ENCODE measurements at places on chromosomes 1 and 21.

- no peak for DNase-seq
Observed at GRCh38 chr1:203299169-203299568, 6.2 kb upstream of the BTG2 start.

DNA sequence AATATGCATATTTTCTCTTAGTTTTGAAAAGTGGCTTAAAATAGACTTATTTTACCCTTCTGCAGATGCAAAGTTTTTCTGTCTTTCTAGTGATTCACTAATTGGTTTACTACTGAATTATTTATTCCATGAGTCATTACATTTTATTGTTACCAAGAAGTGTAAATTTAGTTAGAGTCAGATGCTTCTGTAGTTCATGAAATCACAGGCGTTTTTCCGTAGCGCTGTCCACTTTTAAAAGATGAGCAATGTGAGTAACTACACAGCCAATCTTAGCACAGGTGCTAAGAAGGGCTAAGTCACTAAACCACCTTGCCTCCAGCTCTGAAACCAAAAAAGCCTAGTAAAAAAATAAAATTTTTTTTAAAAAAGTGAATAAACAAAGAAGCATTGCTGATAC lies 24.7 kb downstream of the RGS13 start:
- DNase-seq: no peak

DNA sequence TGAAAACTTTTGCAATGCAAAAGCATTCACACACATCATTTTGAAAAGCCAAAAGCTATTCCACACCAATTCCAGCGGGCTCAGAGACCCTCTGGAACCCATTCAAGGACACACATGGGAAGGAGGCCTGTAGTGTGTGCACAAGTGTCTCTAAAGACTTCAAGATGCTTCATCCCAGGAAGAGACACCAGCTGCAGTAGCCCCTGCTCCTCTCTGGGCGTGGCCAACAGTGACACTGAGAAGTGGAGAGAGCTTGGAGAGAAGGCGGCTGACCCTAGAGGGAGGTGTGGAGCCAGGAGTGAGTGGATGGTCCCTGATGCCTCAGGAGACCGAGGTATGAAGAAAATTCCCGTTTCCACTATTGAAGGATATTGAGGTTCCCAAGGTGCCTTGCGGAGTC lies 14.9 kb upstream of the TNNI1 start:
- DNase-seq: no peak

DNA sequence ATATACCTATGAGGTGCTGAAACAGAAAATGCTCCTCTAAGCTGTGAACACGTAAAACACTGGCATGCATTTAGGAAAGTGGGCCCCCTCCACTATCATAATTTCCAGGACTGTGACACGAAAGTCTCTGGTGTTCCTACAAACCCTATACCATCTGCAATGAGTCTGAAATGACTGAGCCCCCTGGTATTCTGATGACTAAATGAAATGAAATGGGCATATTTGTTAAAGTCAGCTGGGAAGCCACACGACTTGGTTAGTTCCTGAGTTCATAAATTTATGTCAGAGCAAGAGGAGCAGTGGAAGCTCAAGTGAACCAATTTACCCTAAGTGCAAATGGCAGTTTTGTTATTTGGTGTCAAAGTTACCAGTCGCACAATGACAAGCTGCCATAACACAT lies 182.3 kb downstream of the KCTD3 start:
- DNase-seq: no peak

GRCh38 chr1:201517631-201518030 lies 10.7 kb upstream of the CSRP1 start:
- no peak for DNase-seq

GRCh38 chr1:119046785-119047438 lies 58.8 kb upstream of the TBX15 start:
- DNase-seq: no peak

- no peak for DNase-seq
Observed at GRCh38 chr1:227768125-227768439, 32.8 kb downstream of the SNAP47 start.

DNA sequence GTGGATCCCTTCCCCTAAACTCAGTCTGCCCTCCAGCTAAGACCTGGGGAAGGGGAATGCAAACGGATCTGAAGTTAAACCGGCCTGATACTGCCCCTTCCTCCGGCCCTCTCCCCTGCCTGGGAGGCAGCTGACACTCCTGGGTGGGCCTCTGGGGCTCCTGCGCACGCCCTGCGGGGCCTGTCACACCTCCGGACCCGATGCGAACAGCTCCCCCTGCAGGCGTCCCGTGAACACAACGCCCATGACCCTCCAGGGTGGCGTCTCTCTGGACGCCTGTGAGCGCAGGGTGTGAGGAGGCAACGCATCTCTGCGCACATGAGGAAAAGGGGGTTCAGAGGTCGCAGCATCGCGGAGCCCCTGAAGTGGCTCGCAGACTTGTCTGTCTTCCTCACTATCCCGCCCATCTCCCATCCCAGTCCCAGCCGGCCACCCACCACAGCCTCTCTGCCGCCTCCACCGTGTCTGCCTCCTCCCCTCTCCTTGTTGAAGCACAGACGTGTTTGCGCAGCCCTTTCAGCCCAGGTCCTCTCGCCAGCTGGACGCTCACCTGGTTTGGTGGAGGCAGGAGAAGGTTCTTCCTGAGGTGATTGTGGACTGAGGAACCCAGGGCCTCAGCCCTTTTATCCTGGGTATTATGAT lies 421 bp upstream of the LCE3A start:
- no peak for DNase-seq

DNA sequence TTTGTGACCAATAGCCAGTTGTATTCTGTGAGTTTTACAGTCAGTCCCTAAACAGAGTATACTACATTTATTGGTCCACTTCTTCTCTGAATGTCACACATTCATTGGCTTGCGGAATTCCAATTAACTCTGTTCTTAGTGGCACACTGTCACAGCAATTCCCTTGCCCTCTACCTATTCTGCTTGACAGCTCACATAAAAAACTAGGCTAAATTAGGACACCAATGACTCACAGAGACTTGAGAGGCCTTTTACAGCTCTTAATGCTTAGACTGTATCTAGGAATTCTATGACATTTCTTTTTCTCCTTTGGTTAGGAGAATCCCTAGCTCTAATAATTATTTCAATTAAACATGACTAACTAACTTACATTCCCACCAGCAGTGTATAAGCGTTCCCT lies 104.1 kb downstream of the NEGR1 start:
- no peak for DNase-seq

GRCh38 chr21:45802956-45803617 lies 159.6 kb downstream of the PCBP3 start:
- no peak for DNase-seq

- no peak for DNase-seq
Observed at GRCh38 chr1:229271448-229272159, 693 bp downstream of the RAB4A start.

DNA sequence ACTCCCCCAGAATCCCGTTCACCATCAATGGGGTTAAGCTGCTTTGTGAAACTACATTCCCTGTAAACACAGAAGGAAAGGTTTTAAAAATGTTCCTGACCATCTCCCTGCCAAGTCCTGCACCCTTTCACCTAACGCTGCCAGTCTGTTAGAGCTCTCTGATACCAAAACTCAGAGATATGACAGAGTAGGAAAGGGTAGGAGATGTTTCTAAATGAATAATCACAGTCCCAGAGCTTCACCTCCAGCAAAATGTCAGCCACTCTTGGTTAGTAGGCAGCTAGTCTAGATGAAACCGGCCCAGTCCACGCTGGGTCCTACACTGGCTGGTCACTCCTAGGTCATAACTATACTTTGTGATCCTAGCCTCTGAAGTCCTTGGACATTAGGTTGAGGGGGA lies 26.7 kb downstream of the SLAMF6 start:
- DNase-seq: no peak

GRCh38 chr1:87318056-87318650 lies 10.5 kb upstream of the LMO4 start:
- DNase-seq: no peak

DNA sequence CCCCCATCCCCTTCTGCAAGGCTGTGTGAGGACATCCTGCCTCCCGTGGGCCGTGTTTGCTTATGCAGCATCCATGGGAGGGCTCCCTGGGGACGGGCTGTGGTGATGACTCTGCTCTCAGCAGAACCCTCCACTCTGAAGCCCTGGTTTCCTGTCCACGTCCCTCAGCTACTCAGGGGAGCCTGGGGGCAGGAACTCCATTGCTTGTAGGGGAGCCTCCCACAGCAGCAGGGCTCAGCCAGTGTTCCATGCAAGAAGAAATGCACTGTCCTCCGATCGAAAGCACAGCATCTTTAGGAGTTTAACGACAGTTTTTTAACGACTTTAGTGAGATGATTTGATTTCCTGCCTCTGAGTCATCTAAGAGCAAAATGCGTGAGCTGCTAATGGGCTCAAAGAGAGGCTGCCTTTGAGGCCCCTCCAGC lies 8.3 kb upstream of the KCNAB2 start:
- DNase-seq: no peak

DNA sequence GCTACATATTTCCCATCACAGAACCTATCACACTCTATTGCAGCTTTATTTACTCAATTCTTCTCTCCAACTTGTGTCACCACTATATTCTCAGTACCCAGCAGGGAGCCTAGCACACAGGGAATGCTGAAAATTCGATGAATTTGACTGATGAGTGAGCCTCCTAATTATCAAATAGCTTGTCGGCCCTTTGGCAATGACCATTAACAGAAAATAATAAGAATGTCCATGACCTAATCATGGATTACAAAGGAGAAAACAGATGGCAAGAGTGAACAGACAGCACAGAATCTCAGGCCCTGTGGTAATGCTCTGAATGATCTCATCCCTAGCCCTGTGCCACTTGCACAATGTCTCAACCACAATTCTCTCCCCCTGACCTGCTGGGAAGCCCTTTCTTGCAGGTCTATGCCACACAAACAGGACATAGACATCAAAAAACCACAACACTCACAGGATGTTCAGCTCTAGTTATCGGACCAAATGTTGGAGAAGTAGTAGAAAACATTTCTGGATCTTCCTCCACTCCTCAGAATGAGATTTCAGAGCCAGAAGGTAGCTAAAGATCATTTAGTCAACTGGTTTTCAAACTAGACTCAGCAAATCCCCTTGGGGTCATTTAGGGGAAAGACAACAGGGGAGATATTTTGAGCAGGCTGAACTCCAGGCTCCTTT lies 68.4 kb downstream of the LUZP1 start:
- peak; percentile 63 for DNase-seq

- DNase-seq: no peak
Observed at GRCh38 chr1:218778257-218779126, 395.2 kb upstream of the LYPLAL1 start.

DNA sequence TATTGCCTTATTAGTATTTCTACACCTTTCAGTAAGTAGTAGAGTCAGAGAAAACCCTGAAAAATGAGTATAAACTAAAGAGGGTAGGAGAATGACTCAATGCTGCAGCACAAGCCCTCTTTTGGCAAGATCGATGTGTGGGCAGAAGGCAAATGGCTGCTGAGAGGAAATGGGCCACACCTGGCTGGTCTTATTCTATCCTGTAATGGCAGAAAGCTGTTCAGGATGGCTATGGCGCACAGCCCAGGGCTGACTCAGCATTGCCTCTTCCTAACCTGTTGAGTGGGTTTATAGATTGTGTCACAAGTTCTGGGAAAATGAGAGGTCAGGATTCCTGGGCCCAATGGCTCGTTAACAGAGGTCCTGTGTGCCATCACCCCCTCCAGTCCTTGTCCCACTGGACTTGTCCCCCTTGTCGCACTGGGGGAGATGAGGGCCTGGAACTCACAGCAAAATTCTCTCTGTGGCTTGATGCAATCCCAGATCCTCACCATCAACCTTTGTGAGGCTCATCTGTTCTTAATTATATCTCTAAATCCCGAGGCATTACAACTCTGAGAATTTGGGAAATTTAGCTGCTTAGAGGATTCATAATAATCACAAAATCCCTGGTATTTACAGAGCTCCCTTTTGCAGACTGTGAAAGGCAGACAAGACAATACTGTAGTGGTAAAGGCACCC lies 13.2 kb downstream of the HMGB4 start:
- DNase-seq: no peak

DNA sequence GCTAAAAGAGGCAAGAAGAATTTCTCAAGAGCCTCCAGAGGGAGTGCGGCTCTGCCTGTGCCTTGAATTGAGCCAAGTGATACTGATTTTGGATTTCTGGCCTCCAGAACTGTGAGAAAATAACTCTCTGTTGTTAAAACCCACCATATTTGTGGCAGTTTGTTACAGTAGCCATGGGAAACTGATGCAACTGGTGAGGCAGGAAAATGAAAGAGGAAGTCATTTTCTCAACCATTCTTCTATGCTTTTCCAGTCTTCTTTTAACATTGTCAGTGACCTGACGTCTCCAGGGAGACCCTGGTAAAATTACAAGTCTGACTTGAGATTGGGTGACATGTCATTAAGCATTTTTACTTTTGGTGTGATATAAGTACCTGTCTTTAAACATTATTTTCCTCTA lies 5.8 kb downstream of the OR6P1 start:
- DNase-seq: no peak

- DNase-seq: no peak
Observed at GRCh38 chr1:12760256-12760795, 13.2 kb upstream of the PRAMEF12 start.

GRCh38 chr21:43909741-43910400 lies 44.8 kb downstream of the AGPAT3 start:
- no peak for DNase-seq

GRCh38 chr1:172287208-172287607 lies 133.3 kb upstream of the C1orf105 start:
- DNase-seq: no peak

GRCh38 chr21:39182484-39183271 lies 573 bp downstream of the PSMG1 start:
- no peak for DNase-seq

DNA sequence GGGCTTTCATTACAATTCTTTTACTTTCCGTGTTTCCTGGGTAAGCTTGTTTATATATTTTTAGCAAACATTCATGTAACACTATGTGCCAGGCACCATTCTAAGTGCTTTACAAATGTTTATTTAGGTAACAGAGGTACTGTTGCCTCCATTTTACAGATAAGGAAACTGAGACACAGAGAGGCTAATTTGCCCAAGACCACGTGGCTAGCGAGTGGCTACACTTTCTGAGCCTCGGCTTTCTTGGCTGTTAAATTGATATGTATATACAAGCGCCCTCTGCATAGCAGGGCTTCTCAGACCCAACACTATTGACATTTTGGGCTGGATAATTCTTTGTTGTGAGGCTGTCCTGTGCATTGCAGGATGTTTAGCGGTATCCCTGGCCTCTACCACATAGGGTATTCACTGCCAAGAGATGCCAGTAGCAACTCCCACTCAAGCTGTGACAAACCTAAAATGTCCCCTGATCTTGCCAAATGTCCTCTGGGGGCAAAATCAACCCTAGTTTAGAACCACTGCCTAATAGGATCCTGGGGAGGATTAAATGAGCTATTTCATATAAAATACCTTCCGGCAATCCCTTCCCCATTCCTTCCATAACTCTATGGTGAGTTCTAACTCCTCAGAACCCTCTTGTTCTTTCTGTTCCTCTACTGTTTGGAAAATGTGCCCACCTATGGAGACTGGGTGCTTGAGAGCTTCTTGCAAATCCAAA lies 17.2 kb upstream of the ID3 start:
- DNase-seq: no peak

GRCh38 chr1:159184201-159184600 lies 12.8 kb downstream of the CADM3 start:
- no peak for DNase-seq

- DNase-seq: no peak
Observed at GRCh38 chr1:160342526-160342925, 524 bp downstream of the COPA start.

All from activated naive CD4-positive, alpha-beta T cell treated with anti-CD3 and anti-CD28 coated beads, Interleukin-2, amount 50 U/mL, for 72 hours (primary cell).